Glutamatergic neuron (in vitro differentiated cells): ENCODE measurements at places on chromosomes 6 and 20. TPM values are rescaled to one million over a fixed set of nuclear protein-coding genes. Genes with fewer than 3 reads are reported as not detected.

DNA sequence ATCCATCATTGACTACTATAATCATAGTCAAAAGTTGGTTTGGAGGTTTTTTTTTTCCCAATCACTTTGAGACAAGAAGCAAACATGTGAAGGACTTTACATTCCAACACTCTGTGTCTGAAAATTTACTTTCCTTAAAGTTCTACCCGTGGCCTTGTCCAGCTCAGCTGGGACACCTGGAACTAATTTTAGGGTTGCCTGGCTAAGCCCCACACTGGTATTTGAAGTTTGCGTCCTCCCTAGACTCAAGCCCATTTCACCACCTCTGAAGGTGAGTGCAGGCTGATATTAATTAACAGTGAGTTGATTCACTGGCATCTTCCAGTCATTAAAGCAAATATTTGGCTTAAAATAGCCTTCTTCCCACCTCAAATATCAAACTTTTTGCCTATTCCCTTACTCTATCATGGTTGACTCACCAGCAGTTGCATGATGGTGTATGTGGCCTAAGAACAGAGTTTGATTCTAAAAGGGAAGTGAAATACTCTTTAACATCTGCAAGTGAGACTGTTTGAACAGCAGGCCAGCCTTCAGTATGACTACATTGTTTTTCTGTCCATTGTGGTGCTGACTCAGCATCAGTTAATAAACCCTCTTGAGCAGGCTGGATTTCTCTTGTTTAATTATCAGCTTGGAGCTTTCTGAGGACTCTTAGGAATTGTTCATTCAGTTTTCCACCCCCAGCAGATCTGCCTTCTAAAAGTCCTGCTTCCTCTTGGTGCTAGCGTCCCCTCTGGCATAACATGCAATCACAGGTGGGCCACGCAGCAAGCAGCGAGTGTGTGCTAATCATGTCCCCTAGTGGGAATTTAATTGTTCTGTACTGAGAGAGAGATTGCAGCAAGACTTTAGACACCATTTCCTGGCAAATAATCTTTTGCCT, 1.8 kb upstream of the PRDM1 start:
- H3K4me3 ChIP-seq, result no peak overlapping the region
- DNase-seq, result peak; percentile 49
- no peak overlapping the region for H3K27ac ChIP-seq
- H3K36me3 ChIP-seq, result no peaks in the 10 kb centered on the region
- H3K4me1 ChIP-seq, result peaks cover 9% of the 10 kb centered on the region

DNA sequence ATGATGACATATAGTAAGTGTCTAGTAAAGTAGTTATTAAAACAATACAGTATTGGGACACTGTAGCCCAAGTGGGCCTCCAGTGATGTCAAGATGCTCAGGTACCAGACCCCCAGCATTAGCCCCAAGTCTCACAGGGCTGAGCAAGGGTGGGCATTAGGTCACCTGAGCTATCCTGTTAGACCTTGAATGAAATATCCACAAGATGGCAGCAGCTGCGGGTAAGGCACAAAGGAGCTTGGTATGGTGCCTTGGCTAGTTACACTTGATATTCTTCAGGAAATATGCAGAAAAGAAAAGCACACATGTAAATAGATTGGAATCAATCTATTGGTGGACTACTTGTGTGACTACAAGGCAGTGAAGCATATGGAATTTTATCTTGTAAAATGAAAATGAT, 701.8 kb upstream of the ADGRB3 start:
- peaks cover 2% of the 10 kb centered on the region for H3K27me3 ChIP-seq
- DNase-seq, result no peak
- no peak overlapping the region for H3K27ac ChIP-seq

Gene PLEKHG1
- total RNA-seq, result 7.3 TPM

Gene FKBP1A
- 350 TPM for total RNA-seq

Gene SLC22A7
- 0.34 TPM for total RNA-seq
